ENCODE measurements at places on chromosomes 16 and 17.

DNA sequence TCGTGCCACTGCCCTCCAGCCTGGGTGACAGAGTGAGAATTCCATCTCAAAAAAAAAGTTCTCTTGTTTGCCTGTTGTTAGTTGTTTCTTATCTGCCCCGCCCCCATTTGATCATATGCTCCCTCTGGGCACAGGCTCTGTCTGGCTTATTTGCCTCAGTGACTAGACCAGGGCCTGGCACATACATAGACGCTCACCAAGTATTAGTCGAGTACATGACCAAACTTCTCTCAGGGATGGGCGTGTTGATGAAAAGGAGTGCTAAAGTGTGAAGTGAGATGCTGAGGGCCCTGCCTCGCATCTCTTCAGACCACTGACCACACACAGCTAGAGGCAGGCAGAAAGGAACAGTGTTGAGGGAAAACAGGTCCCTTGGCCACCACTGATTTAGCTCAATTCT lies 3.3 kb upstream of the HELZ start:
- DNase-seq, result no peak

DNA sequence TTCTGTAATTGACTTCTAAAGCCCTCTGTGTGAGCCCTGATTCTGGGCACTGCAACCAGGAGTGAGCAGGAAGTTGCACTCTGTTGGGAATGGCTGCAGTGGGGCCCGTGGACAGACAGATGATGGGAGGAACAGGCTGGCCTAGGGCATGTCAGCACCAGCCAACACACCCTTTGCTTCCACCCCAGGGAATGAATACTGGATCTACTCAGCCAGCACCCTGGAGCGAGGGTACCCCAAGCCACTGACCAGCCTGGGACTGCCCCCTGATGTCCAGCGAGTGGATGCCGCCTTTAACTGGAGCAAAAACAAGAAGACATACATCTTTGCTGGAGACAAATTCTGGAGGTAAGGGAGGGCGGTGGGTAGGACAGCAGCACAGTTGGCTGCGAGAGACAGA lies 10.8 kb upstream of the LPCAT2 start:
- DNase-seq, result no peak

DNA sequence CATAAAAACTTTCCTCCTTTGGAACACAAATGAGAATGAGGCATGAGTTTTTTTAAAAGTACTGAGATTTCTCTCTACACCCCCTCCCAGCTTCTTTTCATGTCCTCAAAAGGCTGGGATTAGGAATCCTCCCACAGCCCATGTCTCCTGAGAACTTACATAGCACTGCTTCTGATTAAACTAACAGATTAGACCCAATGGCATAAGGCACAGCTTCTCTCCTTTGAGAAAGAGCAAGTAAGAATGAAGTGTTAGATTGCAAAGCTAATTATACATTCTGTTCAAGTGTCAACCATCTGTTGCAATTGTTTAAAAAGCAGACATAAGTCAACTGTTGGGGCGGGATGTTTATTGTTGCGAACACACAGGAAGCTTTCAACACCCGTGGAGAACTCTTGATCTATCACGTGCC lies 715.1 kb downstream of the CDH11 start:
- no peak for DNase-seq

- no peak for DNase-seq
These were observed 13.1 kb upstream of the RNF135 start for GRCh38 chr17:30957741-30958140.

DNA sequence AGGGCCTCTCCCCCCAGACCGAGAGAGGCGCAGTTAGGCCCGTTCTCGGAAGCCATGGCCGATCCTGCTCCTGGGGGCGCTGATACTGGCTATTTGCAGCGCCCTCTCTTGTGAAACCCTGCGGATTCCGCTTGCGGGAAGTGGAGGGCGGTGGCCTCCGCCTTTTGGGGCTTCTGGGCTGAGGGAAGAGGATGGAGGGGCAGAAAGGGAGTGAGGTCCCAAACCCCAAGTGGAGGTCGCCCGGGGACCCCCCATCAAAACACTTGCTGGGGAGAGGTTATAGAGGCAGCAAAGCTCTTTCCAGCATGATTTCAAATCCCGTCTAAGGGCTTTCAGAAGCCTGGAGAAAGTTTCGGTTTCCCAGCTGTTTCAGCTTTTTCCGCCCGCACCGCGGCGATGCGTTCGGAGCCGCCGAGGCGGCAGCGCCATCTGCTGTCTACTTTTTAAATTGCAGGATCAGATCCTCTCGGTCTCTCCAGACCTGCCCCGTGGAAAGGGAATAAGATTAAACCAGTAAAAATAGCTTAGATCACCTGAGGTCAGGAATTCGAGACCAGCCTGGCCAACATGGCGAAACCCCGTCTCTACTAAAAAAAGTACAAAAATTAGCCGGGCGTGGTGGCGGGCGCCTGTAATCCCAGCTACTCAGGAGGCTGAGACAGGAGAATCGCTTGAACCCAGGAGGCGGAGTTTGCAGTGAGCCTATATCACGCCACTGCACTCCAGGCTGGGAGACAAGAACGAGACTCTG lies 15.8 kb downstream of the SNX20 start:
- DNase-seq, result peak; percentile 77

DNA sequence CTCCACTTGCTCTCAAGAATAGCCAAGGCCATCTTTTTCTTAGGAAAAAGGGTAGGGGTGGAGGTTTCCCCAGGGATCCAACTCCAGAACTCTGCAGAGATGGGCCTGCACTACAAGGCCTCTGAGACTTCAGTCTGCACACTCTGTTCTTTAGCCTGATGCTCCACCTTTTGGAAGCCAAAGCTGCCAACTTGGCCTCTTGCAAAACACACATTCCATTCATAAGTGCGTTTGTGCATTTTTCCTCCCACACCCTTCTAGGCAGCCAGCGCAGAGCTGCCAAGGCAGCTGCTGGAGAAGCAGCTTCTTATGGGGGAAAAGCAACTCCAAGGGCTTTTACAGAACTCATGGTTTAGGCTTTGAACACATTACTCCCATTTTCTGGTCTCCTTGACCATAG lies 45.3 kb downstream of the REXO5 start:
- DNase-seq, result no peak

DNA sequence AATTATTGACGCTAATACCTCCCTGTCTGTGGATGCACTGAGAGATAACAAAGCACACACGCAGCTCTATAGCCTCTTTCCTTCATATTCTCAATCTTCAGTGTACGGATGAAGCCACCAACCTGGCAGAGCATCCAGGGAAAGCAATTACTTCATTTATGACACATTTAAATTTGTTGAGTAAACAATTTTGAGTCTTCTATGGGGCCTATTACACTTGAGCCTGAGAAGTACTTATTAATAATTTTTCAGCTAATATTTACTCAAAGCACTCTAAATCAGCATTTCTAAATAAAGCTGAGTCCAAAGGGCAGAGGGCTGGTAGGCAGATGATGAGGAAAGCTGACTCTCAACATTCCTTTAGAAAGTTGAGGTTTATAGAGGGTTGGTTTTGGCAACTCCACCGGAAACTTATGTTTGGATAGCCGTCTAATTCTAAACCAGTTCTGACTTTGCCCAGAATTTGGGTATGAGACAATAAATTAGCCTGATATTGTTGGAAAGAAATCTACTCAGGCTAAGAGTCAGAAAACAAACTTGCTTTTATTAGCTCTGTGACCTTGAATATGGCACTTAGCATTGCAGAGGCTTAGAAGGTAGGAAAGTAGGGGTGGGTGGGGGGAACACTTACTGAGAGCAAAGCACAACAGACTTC lies 643.5 kb downstream of the CDH11 start:
- no peak for DNase-seq

DNA sequence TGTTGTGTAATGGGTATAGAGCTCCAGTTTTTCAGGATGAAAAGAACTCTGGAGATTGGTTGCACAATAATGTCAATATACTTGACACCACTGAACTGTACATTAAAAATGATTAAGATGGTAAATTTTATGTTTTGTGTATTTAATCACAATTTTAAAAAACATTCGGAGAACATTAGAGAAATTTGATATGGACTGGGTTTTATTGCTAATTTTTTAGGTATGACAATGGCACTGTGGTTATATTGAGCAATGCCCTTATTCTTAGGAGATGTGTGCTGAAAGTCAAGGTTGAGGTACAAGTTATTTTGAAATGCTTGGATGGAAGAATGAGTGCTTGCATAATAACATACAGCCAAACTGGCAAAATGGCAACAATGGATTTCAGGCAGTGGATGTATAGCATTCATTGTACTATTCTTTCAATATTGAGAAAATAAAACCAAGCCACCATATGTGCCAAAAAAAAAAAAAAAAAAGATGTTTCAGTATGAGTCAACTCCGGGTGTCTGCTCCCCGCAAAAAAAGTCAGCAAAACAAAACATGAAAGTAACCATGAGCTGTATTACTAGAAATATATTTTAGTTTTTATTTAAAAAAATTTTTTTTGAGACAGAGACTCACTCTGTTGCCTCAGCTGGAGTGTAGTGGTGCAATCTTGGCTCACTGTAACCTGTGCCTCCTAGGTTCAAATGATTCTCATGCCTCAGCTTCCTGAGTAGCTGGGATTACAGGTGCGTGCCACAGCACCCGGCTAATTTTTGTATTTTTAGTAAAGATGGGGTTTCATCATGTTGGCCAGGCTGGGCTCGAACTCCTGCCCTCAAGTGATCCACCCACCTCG lies 19.8 kb downstream of the HOXB1 start:
- no peak for DNase-seq

DNA sequence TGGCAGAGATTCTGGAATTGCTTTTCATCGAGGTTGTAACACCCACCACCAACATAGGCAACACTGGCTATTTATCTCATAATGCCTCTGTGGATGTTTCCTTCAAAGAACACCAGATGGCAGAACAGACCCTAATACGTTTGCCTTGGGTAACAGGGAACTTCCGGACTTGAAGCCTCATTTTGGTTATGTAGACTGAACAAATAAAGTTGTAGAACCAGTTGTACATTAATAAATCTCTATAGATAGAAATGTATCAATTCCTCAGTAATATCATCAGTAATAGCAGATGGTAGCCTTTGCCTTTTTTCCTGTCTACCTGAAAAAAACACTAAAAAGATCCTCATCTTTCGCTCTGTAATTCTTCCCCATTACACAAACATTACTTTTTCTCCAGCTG lies 25.9 kb upstream of the APOH start:
- DNase-seq, result peak; percentile 28

GRCh38 chr16:87067836-87068761 lies 249.1 kb downstream of the C16orf95 start:
- DNase-seq, result no peak

DNA sequence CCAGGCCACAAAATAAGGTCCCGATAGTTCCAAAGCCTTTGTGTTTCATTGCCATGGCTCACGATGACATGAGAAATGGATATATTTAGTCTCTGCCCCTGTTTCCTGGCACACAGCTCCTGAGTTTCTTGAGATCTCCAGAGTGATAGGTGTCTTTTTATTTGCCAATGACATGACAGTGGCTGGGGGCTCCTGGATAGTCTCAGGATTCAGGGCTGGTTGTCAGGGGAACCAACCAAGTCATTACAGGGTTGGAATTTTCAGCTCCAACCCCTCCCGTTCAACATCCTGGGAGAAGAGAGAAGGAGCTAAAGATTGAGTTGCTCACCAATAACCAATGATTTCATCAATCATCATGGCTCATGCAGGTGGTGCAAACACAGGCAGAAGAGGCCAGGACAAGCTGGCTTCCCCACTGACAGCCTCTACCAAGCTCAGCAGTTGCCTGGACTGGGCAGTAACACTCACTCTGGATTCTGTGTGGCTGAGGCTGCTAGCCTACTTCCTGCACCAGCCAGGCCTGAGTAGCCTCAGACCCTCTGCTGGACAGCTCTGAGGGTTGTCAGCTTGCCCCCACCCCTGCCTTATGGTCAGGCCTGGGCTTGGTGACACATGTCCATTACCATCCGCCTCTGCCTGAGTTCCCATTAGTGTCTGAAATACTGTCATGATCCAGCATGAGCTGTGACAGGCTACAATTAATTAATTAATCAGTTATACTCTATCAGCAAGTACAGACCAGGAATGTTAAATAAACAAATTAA lies 534.4 kb upstream of the CDH5 start:
- DNase-seq, result no peak

DNA sequence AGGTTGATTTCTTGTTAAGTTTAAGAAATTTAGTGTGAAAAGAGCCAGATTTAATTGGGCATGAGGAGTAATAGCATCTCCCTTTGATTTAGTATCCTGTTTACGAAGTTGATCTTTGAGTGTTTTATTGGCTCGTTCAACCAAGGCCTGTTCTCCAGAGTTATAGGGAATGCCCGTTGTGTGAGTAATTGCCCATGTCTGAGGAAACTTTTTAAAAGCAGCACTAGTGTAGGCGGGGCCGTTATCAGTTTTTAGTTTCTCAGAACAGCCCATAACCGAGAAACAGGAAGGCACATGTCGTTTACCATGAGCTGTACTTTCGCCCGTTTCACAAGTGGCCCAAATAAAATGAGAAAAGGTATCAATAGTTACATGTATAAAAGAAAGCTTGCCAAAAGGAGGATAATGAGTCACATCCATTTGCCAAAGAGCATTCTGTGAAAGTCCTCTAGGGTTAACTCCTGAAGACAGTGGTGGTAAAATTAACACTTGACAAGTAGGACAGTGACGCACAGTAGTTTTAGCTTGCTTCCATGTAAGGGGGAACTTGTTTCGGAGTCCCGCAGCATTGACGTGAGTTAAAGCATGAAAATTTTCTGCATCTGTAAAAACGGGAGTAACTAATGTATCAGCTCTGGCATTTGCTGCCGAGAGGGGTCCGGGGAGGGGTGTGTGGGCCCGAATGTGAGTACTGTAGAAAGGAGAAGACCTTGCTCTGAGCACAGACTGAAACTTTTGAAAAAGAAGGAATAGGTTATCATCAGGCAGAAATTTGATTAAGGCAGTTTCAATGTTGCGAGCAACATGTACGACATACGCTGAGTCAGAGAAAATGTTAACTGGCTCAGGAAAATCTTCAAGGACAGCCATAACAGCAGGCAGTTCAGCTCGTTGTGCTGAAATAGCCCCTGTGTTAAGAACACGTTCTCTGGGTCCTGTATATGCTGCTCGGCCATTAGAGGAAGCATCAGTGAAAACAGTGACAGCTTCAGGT lies 18.5 kb upstream of the KCTD5 start:
- DNase-seq, result peak; percentile 42

DNA sequence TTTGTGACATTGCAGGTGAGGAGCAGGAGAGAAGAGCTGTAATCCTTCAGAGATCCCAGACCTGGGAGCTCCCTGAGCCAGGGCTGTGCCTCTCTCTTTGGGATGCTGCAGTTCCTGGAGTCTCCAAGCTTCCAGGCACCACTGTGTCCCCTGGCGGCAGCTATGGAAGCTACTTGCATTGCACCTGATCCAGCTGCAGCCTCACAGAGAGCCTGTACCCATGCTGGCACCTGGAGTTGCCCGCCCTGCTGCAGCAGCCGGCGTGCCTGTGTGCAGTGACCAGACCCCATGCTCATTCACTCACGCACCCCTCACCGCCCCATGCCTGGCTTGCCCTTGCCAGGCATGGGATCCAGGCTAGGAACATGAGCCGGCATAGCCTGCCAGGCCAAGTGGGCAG lies 51.8 kb upstream of the MED9 start:
- no peak for DNase-seq

GRCh38 chr17:82463925-82464566 lies 5.5 kb downstream of the NARF start:
- no peak for DNase-seq

DNA sequence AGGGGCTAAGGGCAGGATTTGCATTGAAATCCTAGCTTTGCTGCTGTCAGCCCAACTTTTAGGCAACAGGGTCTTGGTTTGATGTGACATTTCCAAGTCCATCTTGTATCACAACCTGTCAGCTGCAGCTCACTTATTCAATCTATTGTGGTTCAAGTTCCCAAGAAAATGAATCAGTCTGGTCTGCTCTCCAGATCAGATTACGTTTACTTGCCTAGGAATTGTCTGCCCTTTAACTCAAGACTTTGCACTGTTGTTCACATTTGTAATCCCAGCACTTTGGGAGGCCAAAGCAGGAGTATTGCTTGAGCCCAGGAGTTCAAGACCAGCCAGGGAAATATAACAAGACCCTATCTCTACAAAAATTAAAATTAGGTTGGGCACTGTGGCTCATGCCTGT lies 10.0 kb downstream of the STX4 start:
- no peak for DNase-seq

All from activated T-cell treated with anti-CD3 and anti-CD28 coated beads for 24 hours (primary cell).